ENCODE measurements at places on chromosomes 3 and 15.

GRCh38 chr3:113147681-113148261 lies 63.6 kb upstream of the BOC start:
- no peak for DNase-seq

GRCh38 chr3:19972054-19972453 lies 25.2 kb downstream of the RAB5A start:
- DNase-seq, result no peak

DNA sequence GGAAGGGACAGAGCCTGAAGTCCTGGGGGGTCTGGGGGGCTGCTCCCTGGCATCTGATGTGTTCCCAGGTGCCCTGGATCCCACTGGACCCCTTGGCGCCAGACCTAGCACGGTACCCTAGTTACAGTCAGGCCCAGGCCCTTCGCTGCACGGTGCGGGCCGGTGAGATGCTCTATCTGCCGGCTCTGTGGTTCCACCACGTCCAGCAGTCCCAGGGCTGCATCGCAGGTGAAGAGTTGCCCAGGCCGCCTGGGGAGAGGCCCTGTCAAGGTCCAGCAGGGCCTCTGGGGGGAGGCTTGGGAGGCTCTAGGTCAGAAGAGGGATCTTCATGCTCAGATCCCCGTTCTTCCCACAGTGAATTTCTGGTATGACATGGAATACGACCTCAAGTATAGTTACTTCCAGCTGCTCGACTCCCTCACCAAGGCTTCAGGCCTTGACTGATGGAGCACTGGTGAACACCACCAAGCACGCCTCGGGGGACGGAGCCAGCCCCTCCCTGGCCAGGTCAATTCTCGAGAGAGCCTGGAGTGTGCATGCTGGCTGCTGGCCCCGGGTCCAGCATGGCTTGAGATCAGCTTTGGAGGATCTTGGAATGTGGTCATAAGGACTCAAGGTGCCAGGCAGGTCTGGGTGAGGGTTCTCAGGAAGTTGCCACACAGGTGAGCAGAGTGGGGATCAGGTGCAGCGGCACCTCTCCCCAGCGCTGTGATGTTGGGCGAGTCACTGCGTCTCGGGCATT lies 1.8 kb upstream of the PLA2G4B start:
- no peak for DNase-seq

- DNase-seq, result no peak
Measured at GRCh38 chr3:178526291-178526690, 9.9 kb upstream of the KCNMB2 start.

DNA sequence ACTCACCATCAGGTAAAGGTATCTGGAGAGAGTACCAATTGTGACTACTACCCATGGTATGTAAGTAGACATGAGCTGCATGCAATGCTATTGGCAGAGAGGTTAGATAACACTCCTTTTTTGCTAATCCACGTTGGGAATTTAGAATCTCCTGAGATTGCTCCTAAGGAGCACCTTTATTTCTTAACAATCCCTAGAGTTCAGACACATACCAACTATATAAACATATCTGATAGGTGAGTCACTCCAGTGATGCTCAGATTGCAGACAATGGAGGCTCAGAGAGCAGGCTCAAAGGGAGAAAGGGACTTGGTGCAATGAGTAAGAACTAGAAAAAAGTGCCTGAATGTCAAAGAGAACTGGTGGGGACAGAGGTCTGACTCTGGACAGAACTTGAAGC lies 47.0 kb upstream of the LRRFIP2 start:
- DNase-seq, result no peak

- no peak for DNase-seq
Measured at GRCh38 chr15:66164788-66165187, 88.8 kb downstream of the MEGF11 start.

GRCh38 chr3:63779227-63779626 lies 39.9 kb upstream of the C3orf49 start:
- no peak for DNase-seq

DNA sequence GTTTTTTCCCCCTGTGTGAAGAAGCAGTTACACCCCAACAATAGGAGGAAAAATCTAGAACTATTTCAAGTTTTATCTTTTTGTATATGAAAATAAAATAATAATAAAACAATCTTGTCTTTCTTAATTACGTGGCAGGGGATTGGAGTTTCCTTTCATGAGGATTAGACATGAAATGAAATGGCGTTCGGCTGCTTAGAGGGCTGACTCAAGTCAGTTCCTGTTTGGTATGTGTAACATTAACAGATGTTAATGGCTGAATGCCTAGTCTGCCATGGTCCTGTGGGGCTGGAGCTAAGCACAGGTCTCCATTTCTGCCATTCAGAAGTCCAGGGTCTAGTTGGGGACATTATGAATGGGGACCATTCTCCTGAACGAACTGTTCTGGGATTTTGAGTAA lies 3.1 kb upstream of the EXOG start:
- DNase-seq, result no peak

GRCh38 chr3:159583662-159584061 lies 405.0 kb upstream of the IL12A start:
- DNase-seq, result no peak

- no peak for DNase-seq
Measured at GRCh38 chr3:167762296-167762695, 26.8 kb downstream of the SERPINI1 start.

- no peak for DNase-seq
Measured at GRCh38 chr3:116256843-116257485, 188.3 kb downstream of the LSAMP start.

- no peak for DNase-seq
Measured at GRCh38 chr15:78061963-78062427, 15.5 kb downstream of the TBC1D2B start.

- DNase-seq, result no peak
Measured at GRCh38 chr3:177733233-177733632, 536.0 kb upstream of the TBL1XR1 start.

Measured in activated T-helper 1 cell treated with Interleukin-2 at 50 U/mL for 16 hours (primary cell).